GM12864 (cell line): ENCODE measurements at places on chromosomes 5 and 9.
A peak's percentile ranks its signal among the peaks of the same experiment; 100 is the strongest.

- no peak for DNase-seq
Measured at GRCh38 chr9:128082151-128082550, 14.1 kb downstream of the SLC25A25 start.

DNA sequence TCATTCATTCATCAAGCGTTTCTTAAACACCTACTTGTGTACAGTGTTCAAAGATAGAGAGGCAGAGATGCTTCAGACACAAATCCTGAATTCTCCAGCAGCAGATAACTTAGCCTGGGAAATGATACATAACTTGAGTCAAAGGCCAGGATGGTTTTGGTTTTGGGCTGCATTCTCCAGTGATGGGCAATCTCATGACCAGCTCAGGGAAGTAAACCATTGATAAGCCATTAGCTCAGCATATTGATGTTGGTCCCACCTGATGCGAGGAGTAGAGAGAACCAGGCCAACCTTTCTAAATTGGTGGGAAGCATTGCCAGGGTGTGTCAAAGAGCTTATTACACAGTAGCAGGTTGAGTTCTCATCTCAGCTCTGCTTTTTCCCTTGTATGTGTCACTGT lies 53.0 kb downstream of the SH3RF2 start:
- DNase-seq, result no peak

DNA sequence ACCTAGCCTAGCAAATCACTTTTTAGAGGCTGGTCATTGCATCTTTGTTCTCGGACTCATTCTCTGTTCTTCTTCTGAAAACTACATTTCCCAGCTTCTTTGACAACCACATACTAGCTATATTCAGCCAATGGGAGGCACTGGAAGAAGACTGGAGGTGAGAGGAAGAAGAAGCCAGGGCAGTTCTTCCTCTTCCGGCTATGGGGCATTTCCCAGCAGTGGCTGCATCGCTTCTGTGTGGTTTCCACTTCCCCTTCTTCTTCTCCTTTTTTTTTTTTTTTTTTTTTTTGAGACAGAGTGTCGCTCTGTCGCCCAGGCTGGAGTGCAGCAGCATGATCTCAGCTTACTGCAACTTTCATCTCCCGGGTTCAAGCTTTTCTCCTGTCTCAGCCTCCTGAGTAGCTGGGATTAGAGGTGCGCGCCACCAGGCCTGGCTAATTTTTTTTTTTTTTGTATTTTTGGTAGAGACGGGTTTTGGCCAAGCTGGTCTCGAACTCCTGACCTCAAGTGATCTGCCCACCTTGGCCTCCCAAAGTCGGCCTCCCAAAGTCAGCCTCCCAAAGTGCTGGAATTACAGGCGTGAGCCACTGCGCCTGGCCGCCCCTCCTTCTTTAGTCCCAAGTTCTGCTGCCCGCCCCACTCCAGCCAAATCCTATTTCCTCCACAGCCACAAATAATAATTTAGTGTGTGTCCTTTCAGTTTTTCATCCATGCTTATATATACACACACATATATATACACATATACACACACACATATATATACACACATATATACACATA lies 6.9 kb upstream of the UBAP1 start:
- peak; percentile 55 for DNase-seq

DNA sequence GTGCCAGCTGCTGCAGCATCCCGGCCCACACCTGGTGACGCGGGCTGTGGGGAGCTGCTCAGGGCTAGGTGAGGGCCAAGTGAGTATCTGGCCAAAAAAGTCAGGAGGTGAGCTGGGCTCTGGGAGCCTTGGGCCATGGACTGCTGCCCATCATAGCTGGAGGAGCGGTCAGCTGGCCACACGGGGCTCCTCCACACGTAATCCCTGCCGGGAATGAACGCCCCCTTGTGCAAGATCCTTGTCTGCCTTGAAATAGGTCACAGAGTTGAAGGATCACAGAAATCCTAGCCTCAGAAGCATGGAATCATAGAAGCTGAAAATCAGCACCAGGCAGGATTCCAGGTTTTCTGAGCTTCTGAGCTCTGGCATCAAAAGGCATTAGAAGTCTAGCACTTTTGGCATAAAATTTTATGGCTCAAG lies 16.8 kb upstream of the COL27A1 start:
- no peak for DNase-seq

DNA sequence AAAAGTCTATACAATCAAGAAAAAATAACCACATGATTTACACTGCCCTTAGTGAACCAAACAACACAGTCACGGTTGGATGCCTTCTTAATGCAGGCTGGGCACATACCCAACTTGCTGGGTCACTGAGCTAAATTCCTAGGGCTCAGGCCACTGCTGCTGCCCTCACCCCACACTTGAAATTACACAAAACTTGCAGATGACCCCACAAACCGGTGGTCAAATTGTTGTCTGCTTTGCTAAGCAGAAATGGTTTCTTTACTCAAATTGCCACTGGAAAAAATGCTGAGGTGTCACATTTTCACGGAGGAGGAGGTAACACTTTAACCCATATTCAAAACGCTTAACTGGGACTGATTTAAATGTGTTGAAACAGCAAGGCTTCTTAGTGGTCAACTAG lies 62.4 kb downstream of the HMHB1 start:
- DNase-seq, result no peak

GRCh38 chr5:88722546-88723073 lies 160.4 kb downstream of the MEF2C start:
- no peak for DNase-seq

DNA sequence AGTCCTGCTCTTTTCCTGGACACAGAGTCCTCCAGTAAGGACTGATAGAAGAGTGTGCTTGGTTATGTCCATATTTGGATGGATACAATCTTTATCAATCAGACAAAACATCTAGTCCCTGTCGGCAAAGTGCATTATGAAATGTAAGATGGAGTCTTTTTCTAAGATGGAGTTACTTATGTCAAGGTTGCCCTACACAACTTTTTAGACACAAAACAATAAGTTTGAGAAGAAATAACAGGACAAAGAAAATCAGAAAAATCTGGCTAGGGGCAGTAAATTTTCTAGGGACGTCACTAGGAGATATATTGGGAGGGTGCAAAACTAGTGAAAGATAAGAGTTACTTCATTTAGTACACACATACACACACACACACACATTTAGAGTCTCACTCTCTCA lies 23.3 kb upstream of the SUB1 start:
- DNase-seq, result no peak

DNA sequence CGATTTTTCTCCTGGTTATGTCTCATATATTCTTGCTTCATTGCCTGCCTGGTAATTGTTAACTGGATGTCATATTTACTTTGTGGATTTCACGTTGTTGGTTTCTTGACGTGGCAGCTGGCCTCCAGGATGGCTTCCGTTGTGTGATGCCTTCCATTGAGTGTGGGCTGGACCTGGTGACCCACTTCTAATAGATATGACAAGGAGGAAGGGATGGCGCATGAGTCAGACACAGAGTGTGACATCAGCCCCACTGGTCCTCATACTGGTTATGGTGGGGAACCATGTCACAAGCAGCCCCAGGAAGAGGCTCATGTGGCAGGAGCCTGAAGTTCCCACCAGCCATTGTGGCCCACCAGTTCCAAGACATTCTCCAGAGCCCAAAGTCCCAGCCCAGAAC lies 6.4 kb upstream of the PAEP start:
- DNase-seq, result no peak

- no peak for DNase-seq
Measured at GRCh38 chr5:140038373-140038957, 4.6 kb downstream of the NRG2 start.

- DNase-seq, result no peak
Measured at GRCh38 chr5:133995341-133995740, 9.4 kb downstream of the VDAC1 start.

DNA sequence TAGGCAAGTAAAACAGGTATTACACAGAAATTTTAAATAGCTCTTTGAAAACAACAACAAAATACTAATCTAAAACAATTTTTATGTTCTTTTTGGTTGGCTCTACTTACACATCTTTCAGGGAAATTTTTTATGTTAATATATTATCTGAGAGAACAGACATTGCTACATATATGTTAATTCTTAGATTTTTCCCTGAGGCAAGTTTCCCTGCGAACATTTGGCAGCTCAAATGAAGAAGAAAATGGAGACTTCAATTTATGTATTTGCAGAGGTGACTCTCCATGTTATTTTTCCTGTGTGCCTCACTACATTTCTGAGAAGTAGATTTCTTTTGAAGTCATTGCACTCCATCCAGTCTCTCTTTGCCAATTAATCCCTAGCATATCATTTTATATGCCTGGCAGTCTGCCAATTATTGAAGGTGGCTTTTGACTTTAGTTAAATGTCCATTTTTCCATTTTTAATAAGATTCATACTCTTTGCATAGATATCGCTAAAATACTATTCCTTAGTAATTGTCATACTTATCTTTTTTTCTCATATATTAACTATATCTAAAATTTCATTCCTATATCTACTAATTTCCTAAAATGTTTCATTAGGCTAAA lies 908.2 kb upstream of the CDH10 start:
- no peak for DNase-seq

DNA sequence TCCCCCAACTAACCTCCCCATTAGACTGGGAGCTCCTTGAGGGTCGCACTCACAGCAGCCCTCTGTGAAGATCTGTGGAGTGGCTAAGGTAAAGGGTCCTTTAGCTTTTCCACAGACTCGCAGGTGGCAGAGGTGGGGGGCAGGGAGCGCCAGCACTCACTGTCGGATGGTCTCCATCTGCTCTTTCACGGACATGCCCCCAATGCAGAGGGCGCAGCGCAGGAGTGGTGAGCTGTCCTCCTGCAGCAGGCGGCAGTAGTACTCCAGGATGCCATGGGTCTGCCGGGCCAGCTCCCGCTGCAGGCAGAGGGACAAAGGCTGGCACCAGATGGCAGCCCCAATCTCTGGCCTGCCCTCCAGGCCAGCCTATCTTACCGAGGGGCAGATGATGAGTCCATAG lies 2.2 kb downstream of the DDX41 start:
- no peak for DNase-seq

DNA sequence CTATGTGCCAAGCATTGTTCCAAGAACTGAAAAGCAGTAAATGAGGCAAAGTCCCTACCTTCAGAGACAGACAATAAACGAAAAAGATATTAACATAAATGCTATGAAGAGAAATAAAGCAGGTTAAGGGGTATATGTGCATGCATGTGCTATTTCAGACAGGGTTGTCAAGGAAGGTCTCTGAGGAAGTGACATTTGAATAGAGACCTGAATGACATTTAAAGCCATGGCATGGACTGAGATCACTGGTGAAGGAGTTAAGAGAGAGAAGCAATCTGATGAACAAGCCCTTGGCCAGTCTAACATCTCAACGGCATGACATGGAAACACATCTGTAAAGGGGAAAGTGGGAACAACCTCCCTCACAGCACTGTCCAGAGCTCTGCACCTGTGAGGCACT lies 14.5 kb downstream of the FBXO10 start:
- DNase-seq, result no peak

DNA sequence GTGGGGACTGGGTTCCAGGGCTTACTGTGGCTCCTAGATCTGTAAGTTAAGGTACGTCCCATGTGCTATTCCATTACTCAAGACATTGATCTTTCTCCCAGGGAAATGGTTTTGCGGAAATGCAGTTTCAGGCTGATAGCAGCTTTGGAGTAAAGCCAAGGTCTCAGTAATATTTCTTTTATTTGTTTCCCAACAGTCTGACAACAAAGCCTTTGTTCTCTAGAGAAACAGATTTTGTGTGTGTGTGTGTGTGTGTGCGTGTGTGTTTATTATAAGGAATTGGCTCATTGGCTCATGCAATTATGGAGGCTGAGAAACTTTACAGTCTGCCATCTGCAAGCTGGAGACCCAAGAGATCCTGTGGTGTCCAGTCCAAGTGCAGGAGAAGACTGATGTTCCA lies 12.1 kb upstream of the POC5 start:
- no peak for DNase-seq

DNA sequence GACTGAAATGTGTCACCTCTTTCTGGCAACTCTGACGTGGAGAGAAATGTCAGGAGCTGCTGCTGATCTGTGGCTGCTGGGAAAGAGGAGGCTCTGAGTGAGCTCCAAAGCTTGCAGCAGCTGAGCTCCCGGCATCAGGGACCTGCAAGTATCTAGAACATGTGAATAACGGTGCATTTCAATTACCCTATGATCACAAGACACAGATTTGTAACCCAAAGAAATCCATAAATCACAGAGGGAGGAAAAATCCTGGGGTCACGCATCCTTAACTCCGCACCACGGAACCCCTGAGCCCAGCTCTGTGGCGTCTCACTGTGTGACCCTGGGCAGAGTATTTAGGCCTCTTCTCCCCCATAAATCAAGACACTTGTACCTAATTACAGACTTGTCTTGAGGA lies 139.8 kb downstream of the IRX2 start:
- DNase-seq, result no peak

DNA sequence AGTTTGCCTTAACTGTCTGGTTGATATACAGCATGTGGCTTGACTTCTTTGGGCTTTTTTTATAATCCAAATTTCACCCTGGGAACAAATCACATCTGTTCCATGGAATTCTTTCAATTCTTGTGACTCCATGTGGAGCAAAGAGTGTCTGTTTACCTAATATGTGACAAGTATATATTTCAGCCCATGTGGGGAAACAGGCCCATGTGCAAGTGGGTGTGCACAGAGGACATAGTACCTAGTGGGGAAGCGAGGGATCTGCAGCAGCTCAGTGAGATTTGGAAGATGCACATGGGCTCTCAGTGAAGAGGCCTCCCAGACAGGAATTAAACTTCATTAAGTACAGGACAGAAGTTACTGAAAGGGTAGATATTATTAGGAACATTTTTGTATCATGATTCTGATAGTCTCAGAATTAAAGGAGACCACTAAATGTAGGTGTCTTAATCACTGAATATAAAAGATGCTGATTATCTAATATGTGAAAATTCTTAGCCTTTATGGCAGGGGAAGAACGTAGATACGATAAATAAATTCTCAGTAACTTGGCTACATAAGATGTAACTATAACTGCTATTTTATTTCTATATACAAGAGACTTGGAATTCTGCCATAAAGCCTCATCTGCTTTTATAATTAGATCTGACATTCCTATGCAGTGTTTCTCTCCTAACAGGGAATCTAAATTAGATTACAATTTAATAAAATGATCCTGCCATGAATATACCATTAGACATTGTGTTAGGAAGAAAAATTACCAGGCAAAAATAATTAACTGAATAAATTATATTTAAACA lies 181.2 kb downstream of the SLC12A2 start:
- no peak for DNase-seq

- DNase-seq, result no peak
Measured at GRCh38 chr5:68223904-68224303, 8.3 kb downstream of the PIK3R1 start.

GRCh38 chr9:80437091-80437640 lies 865.4 kb downstream of the TLE4 start:
- no peak for DNase-seq

GRCh38 chr5:158875272-158875679 lies 224.4 kb downstream of the EBF1 start:
- no peak for DNase-seq
